SK-N-DZ (cell line): ENCODE measurements at places on chromosomes 7 and 10.

GRCh38 chr7:95427914-95428516 lies 6.8 kb downstream of the PON2 start:
- DNase-seq = no peak

- DNase-seq = no peak
Observed at GRCh38 chr10:81984428-81984827, 109.4 kb downstream of the NRG3 start.

GRCh38 chr10:36779238-36779846 lies 346.1 kb upstream of the ANKRD30A start:
- DNase-seq = peak; percentile 59

GRCh38 chr7:143490717-143491306 lies 13.1 kb downstream of the TAS2R41 start:
- DNase-seq = no peak

DNA sequence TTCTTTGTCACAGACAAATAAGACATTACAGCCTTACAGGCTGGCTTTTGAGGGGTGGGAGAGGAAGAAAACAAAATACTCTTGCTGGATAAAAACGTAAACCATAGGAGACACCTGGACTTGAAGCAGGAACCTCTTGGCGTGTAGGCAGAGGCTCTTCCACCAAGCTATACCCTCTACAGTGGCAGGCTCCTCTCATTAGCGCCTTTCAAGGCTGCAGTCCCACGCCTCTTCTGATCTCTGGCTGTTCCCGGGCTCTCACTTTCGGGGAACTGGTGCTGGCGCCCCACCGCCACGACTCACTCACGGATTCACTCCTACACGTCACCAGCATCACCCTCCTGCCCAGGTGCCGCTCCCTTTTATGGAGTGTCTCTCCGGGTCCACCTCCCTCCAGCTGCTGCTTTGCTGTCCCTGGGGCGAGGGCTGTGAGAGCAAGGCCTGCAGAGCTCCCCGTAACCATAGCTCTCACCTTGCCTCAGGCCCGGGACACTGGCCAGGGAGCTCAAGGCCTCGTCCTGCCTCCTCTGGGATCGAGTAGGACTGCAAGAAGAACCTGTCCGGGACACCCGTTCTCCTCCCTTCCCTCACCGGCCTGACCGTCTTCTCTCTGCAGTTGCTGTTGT lies 62.6 kb downstream of the ZNF777 start:
- peak; percentile 14 for DNase-seq

DNA sequence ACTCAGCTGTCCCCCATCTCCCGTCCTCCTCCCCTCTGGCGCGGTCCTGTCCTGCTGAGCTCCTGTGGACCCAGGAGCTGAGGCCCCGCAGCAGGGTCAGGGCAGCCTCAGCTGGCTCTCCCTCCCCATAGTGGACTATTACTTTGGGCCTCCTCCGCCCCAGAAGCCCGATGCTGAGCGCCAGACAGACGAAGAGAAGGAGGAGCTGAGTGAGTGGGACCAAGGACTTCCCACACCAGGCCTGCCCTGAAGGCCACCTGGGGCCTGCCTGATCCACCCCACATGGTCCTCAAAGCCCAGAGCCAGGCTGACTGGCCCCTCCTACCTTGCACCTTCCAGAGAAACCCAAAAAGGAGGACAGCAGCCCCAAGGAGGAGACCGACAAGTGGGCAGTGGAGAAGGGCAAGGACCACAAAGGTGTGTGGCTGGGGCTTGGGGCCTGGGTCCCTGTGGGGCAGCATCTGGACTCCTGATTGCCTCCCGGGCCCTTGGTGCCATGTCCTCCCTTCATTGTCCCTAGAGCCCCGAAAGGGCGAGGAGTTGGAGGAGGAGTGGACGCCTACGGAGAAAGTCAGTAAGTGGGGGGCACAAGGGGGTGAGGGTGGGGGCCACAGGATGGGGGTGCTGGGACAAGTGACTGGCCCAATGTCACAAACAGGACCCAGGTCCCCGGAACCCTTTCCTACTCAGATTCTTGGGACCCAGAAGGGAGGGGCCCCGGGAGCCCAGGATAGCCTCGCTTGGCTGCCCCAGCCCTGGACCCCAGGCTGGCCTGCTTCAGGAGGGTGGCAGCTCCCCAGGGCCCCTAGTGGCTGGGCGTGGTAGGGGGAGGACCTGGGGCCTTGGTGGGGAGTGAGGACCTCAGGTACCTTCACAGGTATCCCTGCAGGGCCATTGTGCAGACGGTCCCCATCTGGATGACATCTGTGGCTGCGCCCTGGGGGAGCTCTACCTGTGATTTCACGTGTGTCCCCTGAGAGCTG lies 4.9 kb downstream of the AEBP1 start:
- no peak for DNase-seq

- no peak for DNase-seq
Observed at GRCh38 chr7:26958834-26959233, 94.4 kb upstream of the SKAP2 start.

DNA sequence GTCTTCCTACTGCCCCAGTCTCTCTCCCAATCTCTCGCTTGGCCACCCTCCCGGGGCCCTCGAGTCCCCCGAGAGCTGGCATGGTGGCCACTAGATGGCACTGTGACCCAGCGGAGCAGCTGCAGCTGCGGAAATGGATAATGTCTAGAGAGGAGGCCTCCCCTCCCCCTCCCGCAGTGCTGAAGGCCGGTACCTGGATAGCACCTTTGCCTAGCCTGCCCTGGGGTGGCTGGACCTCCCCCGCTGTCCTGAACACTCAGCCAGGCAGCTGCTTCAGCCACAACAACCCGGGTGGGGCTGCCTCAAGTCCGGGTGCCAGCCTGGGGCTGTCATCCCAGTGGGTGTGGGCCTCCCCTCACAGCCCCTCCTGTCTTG lies 65.2 kb downstream of the GOLGA7B start:
- peak; percentile 72 for DNase-seq

GRCh38 chr10:26112532-26112931 lies 104.0 kb upstream of the GAD2 start:
- no peak for DNase-seq

DNA sequence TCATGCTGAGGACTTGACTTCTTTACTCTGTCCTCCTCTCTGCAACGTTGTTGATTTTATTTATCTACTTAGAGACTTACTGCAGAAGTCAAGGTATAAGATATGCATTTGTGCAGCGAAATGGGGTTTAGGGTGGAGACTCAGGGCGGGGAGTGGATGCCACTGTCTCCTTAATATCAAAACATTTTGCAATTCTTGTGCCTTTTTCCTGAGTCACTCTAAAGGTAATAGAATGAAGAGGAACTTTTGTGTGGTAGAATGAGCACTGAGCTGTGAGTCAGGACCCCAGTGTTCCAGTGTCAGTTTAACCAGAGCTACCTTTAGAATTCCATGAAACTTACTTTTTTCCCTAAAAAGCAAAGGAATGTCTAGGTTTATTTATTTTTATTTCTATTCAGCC lies 78.2 kb downstream of the VTI1A start:
- DNase-seq = no peak

DNA sequence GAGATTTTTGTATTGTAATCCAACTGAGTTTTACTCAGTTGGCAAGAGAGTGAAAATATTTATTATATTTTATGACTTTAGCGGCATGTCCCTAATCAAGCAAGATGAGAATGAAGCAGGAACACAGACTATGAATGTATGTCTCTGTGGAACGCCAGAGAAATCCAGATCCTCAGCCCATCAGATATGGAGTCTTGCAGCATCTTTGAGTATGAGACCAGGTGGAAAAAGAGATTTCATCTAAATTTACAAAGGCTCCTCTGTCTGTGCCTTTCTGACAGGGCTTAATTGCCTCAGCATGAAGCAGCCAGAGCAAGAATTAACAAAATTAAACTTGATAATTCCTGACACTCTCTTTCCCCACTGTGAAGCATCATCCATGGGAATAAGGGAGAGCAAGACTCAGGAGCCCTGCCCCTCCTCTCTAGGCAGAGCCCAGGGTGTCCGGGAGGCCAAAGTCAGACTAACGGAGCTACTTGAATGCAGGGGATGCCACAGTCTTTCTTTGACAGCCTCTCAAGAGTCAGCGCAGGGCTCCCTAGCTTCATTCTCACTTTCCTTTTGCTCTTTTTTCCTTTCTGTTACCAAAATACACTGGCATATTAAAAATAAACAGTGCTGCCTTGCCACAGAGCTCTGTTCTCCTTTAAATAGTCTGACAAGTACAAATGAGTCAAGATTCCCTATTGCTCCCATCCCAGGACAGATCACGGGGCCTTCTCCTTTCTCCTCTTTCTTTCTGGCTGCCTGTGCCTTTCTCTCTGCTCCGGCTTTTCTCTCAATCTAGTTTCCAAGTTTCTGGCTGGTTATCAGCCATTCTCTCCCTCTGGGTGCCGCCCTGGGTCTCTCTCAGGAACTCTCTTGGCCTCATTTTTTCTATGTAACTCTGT lies 132.2 kb upstream of the INHBA start:
- peak; percentile 62 for DNase-seq

- no peak for DNase-seq
Observed at GRCh38 chr7:155449008-155449868, 8.7 kb upstream of the EN2 start.

DNA sequence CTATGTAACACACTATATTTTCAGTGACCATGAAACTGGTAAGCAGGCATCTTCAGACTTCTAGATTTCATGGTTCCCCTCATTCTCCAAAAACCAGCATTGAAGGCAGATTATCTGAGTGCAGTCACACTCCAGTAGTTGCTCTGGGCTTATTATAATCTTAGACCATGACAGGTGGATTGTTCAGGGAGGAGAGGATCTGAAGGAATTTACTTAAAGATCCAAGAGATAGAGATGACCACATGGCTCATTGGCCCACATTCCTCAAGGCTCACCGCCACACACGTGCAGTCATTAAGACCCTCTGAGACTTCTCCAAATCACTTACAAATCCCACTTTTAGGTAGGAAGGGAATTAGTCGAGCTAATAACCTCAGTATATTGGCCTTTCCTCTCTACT lies 55.2 kb downstream of the GSAP start:
- no peak for DNase-seq

- DNase-seq = no peak
Observed at GRCh38 chr10:48508791-48509772, 95.8 kb downstream of the ARHGAP22 start.

DNA sequence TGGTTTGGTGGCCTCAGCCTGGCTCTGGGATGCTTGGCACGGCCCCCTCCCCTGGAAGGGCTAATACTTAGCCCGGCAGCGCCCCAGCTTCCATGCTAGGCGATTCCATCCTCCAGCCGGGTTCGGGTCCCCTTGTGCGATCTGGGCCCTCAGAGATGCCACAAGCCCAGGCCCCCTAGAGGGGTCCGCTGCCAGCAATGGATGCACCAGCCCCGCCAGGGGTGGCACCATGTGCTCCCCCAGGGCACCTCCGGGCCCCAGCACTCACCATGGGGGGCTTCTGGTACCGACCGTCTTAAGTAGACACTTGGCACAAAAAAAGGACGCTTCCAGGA lies 125.7 kb upstream of the KCTD7 start:
- DNase-seq = no peak

DNA sequence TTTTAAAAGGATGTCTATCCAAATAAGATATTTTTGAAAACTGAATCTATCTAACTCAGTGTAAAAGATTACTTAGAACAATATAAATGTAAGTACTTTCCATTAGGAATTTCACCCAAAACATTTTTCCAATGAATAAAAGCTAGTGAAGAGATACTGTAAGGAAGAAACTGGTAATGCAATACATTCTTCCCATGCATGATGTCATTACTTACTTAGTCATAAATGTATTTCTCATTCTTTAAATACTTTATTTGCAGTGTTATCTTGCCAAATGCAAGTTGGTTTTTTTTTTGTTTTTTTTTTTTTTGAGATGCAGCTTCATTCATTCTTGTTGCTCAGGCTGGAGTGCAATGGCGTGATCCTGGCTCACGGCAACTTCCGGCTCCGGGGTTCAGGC lies 265.6 kb downstream of the PHF14 start:
- DNase-seq = no peak

DNA sequence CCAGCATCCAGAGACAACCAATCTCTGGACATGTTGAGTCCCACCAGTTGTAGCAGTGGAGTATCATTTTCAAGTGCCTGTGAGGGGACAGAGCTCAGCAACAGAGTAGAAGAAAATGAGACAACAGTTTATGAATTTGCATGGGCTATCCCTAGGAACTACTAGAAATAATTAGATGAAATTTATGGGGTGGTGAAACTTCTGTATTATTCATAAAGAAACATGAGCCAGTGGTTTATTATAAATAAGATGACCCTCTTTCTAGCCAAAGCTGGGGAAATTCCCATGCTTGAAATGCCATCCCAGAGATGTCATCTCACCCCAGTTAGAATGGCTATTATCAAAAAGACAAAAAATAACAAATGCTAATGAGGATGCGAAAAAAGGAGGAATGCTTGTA lies 55.1 kb upstream of the ITGB8 start:
- DNase-seq = no peak

- DNase-seq = no peak
Observed at GRCh38 chr7:130930681-130931080, 196.7 kb upstream of the KLF14 start.

- no peak for DNase-seq
Observed at GRCh38 chr10:59631237-59631636, 78.4 kb downstream of the SLC16A9 start.

DNA sequence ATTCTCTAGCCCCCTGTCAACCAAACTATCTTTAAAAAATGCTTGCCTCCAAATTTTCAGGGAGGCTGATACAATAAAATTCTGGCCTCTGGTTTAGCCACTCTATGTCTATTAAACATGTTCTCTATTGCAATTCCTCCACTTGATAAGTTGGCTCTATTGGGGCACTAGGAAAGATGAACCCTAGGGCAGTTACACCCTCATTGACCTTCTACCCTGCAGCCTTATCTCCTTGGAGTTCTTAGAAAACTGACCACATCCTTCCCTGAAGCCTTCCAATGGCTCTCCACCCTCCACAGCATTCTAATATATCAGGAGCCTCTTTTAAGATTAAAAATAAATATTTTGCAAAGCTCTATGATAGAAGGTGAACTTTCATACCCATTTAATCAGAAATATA lies 30.6 kb downstream of the SVOPL start:
- DNase-seq = no peak

- no peak for DNase-seq
Observed at GRCh38 chr7:27125986-27126394, 4.6 kb downstream of the HOXA4 start.

DNA sequence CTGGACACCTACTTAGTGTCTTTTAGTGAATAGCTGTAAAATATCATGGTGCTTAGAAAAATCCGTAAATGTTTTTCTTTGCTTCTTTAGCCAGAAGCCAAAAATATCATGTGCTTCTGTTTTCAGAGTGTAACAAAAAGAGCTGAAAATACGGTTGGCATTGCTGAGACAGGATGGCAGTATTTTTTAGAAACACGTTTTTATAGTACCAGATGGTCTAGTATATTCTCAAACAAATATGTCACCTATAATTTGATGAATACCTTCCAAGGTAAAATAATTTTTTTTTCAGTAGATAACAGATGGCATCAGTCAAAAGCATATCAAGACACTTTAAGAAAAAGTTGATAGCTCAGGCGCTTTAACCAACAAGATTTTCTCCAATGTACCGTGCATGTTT lies 326.6 kb downstream of the PHF14 start:
- DNase-seq = no peak

GRCh38 chr7:135560631-135561030 lies 2.9 kb downstream of the NUP205 start:
- no peak for DNase-seq
